Activated CD8-positive, alpha-beta T cell treated with anti-CD3 and anti-CD28 coated beads, Interleukin-2, amount 10 ng/mL, durations not matched to agents 7 days and 5 days (primary cell): ENCODE measurements at places on chromosomes 13 and 19. TPM values are rescaled to one million over a fixed set of nuclear protein-coding genes. Genes with fewer than 3 reads are reported as not detected.

DNA sequence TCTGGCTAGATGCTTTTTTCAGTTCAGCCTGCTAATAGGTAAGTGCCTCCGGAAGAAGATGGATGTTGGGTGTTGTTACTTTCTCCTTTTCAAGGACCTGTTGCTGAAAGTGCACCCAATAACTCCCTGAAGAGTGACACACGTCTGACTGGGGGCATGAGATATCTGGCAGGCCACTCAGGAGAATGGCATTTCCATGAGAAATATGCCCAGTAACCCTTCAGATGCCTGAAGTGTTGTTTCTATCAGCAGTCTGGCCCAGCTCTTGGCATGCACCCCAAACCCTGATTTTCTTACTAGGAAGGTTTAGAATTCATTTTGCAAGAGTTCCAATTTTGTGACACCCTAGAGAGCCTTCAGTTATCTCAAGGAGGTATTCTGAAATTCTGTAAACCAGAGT lies 71.5 kb downstream of the ARHGAP35 start:
- no peak for DNase-seq

GRCh38 chr13:96377835-96378234 lies 287.9 kb downstream of the HS6ST3 start:
- no peak for DNase-seq

CDC42EP5 gene
- total RNA-seq: not detected

DNA sequence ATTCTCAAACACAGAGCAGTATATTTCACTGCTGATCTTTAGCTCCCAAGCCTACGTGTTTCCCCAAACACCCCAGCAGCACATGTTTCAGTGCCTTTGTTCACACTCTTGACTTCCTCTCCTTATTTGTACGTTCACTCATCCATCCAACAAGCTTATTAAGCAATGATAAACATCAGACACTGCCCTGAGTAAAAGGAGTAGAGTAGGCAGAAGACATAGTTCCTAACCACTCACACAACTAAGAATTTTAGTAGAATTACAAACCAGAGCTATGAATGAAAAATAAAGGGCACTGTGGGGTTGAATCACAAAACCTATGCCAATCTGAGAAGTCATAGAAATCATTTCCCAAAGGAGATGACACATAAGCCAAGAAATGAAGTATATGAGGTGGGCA lies 213.5 kb downstream of the DIAPH3 start:
- DNase-seq: no peak

DNA sequence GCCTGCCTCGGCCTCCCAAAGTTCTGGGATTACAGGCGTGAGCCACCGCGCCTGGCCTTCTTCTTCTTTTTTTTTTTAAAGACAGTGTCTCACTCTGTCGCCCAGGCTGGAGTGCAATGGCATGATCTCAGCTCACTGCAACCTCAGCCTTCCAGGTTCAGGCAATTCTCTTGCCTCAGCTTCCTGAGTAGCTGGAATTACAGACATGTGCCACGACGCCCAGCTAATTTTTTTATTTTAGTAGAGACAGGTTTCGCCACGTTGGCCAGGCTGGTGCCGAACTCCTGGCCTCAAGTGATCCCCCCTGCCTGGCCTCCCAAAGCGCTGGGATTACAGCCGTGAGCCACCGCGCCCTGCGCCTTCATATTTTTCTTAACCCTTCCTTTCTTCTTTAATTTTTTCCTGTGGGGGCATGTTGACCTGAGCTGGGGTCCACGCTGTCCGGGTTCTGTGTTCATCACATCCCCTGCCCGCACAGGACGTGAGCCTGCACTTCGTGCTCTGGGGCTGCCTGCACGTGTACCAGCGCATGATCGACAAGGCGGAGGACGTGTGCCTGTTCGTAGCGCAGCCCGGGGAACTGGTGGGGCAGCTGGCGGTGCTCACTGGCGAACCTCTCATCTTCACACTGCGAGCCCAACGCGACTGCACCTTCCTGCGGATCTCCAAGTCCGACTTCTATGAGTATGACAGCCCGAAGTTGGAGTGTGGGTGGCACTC lies 14.1 kb downstream of the PNPLA6 start:
- DNase-seq: no peak

- peak; percentile 90 for DNase-seq
Measured at GRCh38 chr19:45059258-45059965, 16.9 kb downstream of the ZNF296 start.
